Inflammatory macrophage (primary cell): ENCODE measurements at places on chromosomes 5 and 9.
A peak's percentile ranks its signal among the peaks of the same experiment; 100 is the strongest.

DNA sequence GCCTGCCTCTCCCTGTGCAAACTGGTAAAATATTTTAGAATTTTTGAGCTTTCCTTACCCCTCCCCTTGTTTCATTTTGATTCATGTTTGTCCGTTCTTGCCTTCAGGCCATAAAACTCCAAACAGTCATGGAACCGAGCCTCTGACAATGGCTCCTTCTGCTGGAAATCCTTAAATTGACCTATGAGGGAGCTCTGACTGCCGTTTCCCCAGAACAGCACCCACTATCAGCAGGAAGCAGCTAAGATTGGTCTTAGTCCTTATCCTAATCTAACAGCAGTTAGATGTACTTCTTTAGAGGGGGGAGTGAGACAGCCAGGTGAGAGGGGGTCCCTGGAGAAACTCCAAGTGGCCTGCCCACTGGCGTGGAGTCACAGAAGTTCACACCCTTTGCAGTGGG lies 106.7 kb downstream of the FAM174A start:
- DNase-seq = no peak

- DNase-seq = no peak
These were observed 33.6 kb upstream of the CFAP157 start for GRCh38 chr9:127673234-127673633.

GRCh38 chr5:161278739-161279660 lies 267.5 kb downstream of the GABRB2 start:
- DNase-seq = no peak

DNA sequence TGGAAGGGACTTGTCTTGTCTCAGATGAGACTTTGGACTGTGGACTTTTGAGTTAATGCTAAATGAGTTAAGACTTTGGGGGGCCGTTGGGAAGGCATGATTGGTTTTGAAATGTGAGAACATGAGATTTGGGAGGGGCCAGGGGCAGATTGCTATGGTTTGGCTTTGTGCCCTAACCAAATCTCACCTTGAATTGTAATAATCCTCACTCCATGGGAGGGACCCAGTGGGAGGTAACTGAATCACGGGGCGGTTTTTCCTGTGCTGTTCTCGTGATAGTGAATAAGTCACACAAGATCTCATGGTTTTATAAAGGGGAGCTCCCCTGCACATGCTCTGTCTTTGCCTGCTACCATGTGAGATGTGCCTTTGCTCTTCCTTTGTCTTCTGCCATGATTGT lies 72.1 kb downstream of the RAI14 start:
- no peak for DNase-seq

- no peak for DNase-seq
These were observed 409.3 kb upstream of the CLINT1 start for GRCh38 chr5:158268286-158268685.

DNA sequence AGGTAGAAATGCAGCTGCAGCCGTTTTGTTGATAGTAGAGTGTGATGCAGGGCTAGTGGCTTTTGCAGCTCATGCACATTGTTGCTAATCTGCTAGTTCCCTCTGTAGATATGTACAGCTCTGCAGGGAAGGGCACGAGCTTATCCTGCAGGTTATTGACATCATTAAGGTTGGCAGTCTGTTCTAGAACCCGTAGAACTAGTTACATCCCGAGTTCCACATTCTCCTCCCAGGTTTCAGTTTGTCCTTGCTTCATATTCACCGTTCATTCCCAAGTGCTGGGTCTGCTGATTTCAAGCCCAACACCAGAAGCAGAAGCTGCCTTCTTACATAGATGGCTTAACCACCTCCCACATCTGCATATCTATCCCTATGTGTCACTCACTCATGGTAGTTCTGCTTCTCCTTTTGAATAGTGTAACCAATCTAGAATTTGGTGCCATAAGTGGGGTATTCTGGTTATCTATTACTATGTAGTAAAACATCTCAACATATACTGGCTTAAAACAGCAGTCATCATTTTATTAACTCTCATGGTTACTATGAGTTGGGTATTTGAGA lies 38.1 kb downstream of the CRHBP start:
- peak; percentile 85 for DNase-seq

GRCh38 chr5:135978212-135978631 lies 23.4 kb upstream of the LECT2 start:
- no peak for DNase-seq

- no peak for DNase-seq
These were observed 145.2 kb downstream of the EDIL3 start for GRCh38 chr5:84239494-84239893.

- DNase-seq = no peak
These were observed 145.6 kb downstream of the MUSK start for GRCh38 chr9:110814159-110814558.

- peak; percentile 18 for DNase-seq
These were observed 32.5 kb downstream of the RAB14 start for GRCh38 chr9:121169094-121169601.

- DNase-seq = no peak
These were observed 141.8 kb upstream of the CD180 start for GRCh38 chr5:67338421-67338820.

GRCh38 chr5:55159763-55160492 lies at the start of gene GPX8:
Gene GPX8 (plus strand): TSS chr5:55160171. CDS start chr5:55160193, 22 bp downstream.
- DNase-seq = peak; percentile 10

GRCh38 chr5:127441799-127442484 lies 75.5 kb upstream of the PRRC1 start:
- peak; percentile 38 for DNase-seq

GRCh38 chr9:130215341-130216119 lies 43.3 kb downstream of the NCS1 start:
- no peak for DNase-seq

DNA sequence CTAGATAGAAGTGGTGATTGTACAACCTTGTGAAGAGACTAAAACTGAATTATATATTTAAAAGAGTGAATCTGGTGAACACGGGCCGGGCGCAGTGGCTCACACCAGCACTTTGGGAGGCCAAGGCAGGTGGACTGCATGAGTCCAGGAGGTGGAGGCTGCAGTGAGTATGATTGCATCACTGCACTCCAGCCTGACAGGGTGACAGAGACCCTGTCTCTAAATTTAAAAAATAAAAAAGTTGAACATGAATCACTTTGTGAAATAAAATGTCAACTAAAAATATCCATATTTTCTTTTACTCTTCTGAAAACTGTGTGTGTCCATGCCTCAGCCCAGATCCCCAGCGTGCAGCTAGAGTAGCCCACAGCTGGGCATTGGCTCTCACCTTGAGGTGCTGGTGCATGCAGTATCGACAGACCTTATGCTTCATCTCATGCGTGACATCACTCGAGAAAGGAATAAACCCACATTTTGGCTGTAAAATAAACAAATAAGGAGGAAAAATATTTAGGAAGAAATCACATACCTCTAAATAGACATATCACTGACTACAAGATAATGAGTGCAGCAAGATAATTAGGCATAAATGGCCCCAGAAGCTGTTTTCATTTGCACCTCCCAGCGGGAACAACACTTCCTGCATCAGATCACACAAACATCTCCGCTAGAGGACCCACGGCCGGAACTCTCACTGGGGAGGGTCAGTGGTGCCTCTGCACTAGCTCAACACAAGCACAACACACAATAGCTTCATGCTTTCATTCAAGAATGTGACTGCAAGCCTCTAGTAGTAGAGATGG lies 22.1 kb downstream of the IPPK start:
- no peak for DNase-seq

DNA sequence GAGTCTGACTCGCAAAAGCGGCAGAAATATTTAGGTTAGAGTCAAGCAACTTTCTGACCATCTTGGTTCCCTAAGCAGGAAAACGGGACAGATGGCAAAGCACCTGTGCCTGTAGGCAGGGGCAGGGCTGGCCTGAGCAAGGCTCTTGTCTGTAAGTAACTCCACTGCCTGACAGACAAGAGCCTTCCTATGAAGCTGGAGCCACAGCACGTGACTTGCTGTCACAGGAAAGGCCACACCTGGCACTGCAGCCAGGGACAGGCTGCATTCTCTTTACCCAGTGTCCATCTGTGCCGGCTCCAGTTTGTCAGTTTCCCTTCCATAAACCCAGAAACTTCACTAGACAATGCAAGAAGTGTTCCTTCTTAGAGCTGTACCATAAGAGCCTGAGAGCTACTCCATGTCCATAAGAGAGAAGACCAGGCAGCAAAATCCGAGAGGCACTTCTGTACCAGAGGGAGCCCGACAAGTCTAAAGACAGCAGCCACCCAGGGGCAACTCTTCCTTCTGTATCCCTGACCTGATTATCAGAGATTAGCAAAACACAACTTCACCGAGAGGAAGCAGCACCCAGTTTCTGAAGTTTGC lies 78.1 kb downstream of the GPR21 start:
- DNase-seq = no peak

GRCh38 chr9:107586493-107586892 lies 96.9 kb upstream of the KLF4 start:
- DNase-seq = no peak

DNA sequence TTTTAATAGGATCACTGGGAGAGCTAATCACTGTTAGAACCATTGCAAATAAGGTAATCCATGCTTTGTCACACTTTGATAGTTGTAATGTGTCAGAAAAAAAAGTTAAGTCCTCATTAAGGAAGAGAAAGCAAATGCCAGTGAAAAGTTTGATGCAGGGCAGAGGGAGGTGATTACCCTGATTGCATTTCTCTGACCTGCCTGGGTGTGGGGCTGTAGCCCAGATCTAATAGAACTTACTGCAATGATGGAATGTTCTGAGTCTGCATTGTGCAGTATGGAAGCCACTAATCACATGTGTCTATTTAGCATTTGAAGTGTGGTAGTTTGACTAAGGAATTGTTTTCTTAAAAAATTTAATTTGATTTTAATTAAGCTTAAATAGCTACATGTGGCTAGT lies 202.7 kb downstream of the ATP10B start:
- DNase-seq = peak; percentile 13

GRCh38 chr5:43386960-43387362 lies 25.2 kb downstream of the CCL28 start:
- no peak for DNase-seq

- DNase-seq = no peak
These were observed 67.5 kb downstream of the APBA1 start for GRCh38 chr9:69604568-69605219.

- no peak for DNase-seq
These were observed 13.3 kb downstream of the LCP2 start for GRCh38 chr5:170284231-170284630.

- DNase-seq = no peak
These were observed 236.8 kb downstream of the SLIT3 start for GRCh38 chr5:169064093-169064492.

GRCh38 chr5:62354028-62354874 lies 48.2 kb downstream of the KIF2A start:
- peak; percentile 63 for DNase-seq

DNA sequence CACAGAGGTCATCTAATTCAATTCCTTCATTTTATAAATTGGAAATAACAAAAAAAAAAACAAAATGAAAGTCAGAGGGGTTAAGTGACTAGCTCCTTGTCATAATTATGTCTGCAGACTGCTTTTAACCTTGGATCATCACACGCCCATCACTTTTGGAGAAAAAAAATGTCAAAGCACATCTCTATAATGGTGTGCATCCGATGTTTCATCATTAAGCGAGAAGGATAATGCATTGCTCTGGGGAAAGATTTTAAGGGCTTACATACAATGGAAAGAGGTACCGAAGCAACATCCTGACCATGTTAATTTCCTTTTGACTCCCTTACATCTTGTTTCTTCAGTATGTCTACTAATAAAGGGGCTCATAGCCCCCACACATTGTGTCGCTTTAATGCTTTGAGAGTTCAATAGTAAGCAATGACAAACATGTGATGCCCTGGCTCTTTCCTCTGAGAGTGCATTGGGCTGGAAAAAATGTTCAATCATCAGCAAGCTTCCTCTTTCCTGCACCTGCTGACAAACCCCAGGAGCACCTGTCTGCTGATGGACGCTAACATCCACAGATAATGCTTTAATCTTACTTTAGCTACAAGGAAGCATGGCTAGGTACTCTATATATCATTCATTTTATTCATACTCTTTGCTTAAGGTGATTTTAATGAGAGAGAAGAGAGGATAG lies 242.2 kb downstream of the SMARCA2 start:
- no peak for DNase-seq

DNA sequence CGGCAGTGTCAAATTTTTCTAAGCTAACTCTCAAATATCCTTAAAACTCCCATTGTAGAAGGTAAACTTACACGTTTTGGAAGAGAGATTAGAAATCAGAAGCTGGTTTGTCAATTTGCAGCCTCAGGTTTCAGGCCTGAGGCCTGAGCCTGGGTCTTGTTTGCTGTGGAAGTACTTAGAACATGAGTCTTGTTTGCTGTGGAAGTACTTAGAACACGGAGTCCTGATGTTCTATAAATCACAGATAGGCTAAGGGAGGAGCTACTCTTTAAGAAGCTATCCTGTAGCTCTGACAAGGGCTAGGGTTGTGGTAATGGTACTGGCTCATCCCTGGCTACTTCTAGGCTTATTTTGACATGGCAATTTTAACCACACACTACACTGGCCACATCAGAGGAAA lies 97.8 kb downstream of the FBXW11 start:
- DNase-seq = no peak

- DNase-seq = no peak
These were observed 6.0 kb downstream of the UBE2QL1 start for GRCh38 chr5:6454628-6455053.

GRCh38 chr5:138338411-138339090 lies 485 bp downstream of the FAM53C start:
- DNase-seq = no peak

DNA sequence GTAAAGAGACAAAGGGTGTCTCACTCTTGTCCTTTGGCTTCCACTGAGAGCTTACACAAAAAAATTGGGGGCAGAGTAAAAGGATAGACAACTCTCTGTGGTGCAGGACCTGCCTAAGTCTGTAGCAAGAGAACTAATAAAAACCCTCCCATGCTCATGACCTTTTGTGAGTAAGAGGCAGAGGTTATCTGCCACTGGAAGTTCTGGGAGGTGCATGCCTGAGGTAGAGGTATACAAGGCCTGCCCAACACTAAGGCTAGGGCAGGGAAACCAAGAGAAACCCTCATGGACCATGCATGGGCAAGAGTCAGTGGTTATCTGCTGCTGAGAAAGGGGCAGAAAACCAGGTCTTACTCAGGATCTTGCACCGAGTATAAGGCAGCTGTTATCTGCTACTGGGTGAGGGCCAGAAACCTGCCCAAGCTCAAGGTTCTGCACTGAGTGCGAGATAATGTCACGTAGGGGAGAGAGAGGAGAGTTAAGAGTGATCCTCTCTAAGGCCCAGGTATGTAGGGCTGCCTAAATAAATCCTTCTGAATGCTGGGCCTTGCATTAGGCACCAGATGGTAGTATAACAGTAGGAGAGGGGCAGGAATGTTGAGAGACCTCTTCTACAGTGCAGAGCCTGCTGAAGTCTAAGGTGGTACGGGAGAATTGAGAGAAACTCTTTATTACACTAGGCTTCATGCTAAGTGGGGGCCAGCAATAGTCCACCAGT lies 143.4 kb downstream of the MACROH2A1 start:
- DNase-seq = no peak

DNA sequence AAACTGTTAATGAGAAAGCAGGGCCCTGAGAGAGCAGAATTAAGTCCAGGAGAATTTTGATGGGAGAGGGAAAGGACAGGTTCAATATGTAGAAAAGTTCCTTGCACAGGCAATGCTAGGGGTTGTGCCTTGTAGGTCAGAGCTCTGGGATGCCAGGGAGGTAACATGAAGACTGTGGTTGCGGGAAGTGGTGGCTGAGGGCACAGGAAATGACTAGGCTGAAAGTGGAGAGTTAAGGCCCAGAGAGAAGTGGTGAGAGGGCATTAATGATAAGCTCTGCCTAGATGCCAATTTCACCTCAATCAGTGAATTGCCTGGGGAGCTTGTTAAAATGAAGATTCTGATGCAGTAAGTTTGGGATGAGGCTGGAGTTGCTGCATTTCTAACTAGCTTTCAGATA lies 31.5 kb upstream of the PPP3R2 start:
- peak; percentile 9 for DNase-seq
